Activated CD8-positive, alpha-beta T cell treated with anti-CD3 and anti-CD28 coated beads, Interleukin-2, amount 10 ng/mL, durations not matched to agents 7 days and 5 days (primary cell): ENCODE measurements at places on chromosomes 4 and X. TPM values are rescaled to one million over a fixed set of nuclear protein-coding genes. Genes with fewer than 3 reads are reported as not detected.
A peak's percentile ranks its signal among the peaks of the same experiment; 100 is the strongest.

GRCh38 chr4:185865901-185866328 lies 53.9 kb upstream of the SORBS2 start:
- DNase-seq, result no peak

GRCh38 chr4:78772526-78773091 lies 3.5 kb upstream of the BMP2K start:
- no peak for DNase-seq

The ARHGAP10 gene
- total RNA-seq, result 7.1 TPM

GRCh38 chr4:162791226-162791625 lies 375.5 kb downstream of the NAF1 start:
- DNase-seq, result no peak

GRCh38 chr4:125770814-125771398 lies 456.2 kb downstream of the FAT4 start:
- no peak for DNase-seq

- no peak for DNase-seq
Observed at GRCh38 chr4:40656201-40656863, 26.7 kb upstream of the RBM47 start.

DNA sequence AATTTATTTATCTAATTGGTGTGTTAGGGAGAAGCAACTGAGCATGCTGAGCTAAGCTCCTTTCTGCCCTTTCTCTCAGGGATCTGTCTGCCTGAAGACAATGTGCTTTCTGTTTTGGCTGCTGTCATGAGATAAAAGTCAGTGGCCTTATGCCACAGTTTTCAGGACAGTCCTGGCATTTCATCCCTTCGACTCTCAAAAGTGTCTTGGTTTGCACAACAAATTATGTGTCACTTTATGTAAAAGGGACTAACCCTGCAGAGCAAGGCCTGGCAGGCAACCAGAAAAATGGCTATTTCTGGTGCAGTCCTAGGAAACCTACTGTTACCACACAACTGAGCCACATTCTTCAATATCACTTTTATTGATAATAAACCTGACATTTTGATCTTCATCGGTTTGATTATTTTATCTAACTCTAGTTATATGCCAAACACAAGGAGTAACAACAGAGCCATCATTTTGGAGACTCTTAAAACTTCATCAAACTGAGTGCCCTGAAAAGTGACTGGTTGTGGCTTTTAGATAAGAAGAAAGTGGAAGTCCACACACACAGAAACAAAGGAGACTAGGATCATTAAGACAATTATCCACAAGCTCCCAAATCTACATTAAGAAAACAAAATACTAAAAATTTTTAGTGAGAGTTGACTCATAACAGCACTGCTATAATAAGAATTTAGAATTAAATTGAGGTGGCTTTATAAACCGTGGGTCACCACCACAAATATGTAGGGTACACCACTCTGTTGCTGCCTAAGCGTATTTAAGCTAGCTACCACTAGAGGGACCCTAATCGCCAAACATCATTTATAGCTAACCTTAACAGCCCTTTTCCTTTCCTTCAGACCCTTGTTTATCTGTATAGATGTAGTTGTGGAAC lies 95.9 kb upstream of the PTPN13 start:
- DNase-seq, result no peak

GRCh38 chr4:99614491-99614890 lies 39.9 kb downstream of the MTTP start:
- no peak for DNase-seq

- DNase-seq, result no peak
Observed at GRCh38 chr4:171983935-171984805, 171.0 kb downstream of the GALNTL6 start.

The DNAAF6 gene
- total RNA-seq, result not detected

DNA sequence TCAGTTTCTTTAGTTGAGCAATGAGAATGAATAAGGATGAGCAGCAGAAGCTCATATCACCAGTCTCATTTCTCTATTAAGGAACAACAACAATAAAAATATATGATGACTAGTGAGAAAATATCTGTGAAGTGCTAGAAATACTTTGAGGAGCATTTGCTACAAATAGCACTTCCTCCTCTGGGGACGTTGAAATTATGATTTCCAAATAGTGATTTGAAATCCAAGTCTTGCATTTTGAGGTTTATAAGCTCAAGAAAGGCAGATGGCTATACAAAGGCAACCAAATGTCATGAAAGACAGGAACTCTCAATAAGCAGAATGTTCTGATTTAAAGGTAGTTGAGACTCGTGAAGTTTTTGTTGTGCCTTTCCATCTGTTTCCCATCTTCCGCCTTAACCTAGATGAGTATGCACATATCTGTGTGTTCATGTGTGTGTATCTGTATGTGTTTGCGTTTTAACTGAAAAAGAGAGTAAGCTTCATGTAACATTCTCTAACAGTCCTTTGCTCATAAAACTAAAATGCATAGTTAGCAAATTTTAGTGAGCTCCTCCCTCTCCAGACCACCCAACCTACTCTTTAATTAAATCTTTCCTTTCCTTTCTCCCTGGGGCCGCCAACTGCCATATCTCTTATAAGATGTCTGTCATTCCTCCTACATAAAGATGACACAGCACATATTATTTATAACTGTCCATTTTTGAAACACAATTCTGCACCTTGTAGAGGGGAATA lies 222.6 kb upstream of the RASGEF1B start:
- no peak for DNase-seq

The PPP1R2C gene
- total RNA-seq, result not detected

DNA sequence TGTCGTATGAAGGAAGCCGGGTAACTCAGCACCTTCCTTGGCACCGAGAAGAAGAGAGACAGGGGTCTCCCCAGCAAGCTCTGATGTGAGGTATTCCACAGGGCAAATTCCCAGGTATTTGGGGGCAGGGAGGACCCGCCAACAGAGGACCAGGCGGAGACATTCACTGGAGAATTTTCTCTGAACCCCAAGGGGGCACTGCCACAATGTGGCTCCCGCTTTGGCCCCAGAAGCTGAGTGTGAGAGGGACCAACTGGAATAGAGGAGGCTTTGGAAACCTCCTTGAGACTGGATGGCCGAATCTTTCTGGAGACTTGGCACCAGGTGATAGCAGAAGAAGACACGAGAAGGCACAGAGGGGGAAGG lies 735 bp upstream of the GABRE start:
- no peak for DNase-seq

DNA sequence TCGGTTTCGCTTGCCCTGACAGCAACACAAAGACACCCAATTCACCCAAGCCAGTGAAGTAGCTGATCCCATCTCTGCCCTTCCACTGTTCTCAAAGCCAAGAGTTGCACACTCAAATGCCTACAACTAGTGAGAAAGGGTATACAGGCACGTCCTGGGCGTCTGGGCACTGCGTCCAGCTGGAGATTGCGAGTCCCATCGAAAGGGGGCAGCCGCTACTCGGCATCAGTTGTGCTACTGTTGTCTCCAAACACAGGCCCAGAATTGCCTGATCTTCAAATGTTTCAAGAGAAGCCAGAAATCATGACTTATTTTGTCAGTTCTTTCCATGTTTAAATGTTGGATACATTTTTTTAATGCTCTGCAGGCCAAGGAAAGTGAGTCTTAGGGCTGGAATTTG lies 487.8 kb downstream of the BCOR start:
- DNase-seq, result no peak

The PCDH18 gene
- not detected for total RNA-seq

DNA sequence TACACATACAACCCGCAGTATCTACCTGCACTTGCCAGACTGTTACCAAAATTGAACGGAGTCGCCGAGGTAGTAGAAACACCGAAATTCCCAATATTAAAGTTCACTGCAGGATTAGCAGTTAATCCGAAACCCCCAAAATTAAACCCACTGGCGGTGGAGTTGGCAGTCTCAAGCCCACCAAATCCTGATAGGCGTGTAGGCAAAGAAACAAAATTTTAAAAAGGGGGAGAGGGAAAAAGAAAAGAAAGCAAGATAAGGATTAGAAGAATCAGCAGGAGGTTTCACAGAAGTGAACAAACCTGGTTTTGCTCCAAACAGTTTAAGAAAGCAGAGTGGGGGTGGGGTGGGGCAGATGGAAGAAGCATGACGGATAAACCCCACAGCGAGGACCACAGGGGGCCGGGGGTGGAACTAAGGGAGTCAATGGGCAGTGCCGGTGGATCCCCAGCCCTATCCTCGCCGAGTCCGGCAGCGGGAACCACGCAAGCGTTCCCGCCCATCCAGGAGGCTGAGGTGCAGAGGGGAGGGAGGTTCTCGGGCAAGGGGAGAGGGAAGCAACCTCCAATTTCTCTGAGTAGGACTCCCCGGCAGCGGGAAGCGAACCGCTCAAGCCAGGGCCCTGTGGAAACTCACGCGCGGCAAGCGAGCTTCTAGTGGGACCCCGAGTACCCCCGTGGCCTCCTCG lies 599 bp downstream of the NUP54 start:
- peak; percentile 65 for DNase-seq

The FATE1 gene
- total RNA-seq, result not detected

DNA sequence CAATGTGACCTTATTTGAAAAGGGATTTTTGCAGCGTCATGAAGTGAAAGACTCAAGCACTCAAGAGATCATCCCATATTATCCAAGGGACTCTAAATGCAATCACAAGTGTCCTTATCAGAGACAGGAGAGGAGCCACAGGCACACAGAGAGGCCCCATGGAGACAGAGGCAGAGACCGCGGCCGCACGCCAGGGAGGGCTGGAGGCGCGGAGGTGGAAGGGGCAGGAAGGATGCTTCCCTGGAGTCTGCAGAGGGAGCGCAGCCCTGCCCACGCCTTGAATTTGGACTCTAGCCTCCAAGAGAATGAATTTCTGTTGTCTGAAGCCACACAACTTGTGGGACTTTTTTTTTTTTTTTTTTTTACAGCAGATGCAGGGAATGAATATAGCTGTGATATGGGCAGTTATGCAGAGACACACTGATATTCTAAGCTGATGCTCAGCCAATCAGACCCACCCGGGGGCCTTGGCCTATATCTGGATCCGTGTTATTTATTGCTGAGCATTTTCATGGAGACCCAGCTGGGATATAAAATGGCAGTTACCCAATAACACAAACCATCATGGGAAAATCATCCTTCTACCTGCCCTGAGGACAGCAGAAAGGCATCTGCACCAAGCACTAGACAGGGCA lies 244.8 kb upstream of the PSAPL1 start:
- DNase-seq, result no peak

The RHOXF1 gene
- not detected for total RNA-seq

GRCh38 chr4:26201120-26201519 lies 119.7 kb upstream of the RBPJ start:
- no peak for DNase-seq
